ENCODE measurements at places on chromosomes 5 and 9. TPM values are rescaled to one million over a fixed set of nuclear protein-coding genes. Genes with fewer than 3 reads are reported as not detected.

Gene DBH
- 0.19 TPM for total RNA-seq

Gene GKAP1
- total RNA-seq, result 7.1 TPM

- DNase-seq, result no peak
Observed at GRCh38 chr5:135051399-135051798, 17.4 kb upstream of the PITX1 start.

DNA sequence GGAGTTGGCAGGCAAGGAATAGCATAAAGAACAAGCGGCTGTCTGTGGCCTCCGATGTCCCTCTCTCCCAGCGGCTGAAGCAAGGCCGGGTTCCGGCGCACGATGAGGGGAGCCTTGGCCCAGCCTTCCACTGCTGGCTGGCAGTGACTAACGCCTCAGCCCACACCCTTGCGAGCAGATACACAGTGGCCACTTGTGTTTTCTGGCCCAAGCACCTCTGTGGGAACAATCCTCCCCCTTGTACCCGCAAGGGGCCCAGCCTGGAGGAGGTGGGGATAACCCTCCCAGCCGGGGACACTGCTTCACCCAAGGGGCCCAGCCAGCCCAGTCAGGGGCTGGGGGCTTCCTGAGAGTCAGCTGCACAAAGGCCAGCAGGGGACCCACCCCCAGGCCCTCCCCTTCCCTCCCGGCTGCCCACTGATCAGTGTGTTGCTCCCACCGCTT, 23.2 kb downstream of the STK10 start:
- no peak for DNase-seq

DNA sequence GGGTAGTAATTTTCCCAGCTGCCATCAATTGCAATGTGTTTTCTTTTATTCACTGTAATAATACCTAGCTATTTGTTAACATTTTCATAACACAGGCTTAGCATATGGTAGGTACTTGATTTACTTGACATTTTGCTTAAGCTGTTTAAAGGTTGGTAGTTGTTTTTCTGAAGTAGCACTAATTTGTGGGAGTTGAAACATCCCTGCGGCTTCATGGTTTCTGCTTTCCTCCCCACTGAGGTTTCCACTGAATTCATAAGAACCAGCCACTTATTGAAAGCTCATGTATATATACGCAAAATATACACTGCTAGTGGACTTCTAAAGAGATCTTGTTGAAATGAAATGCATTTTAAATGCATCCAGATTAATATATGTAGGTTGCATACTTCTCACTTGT, 559.9 kb downstream of the TLE4 start:
- DNase-seq, result no peak

DNA sequence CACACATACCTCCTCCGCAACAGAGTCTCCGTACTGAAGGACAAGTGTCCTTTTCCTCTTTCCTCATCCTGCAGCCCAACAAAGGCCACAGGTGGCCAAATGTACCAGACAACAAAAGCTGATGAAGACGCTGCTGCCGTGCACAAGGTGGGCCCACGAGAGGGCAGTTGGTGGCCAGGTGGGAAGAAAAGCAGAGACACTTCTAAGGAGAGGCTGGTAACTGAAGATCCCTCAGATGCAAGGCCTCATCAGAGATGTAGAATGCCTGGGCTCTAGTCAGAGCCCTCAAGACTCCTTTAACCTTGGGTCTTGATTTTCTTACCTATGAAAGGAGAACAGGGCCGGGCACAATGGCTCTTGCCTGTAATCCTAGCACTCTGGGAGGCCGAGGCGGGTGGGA, 75.7 kb downstream of the NRG2 start:
- no peak for DNase-seq

- no peak for DNase-seq
Observed at GRCh38 chr9:133387680-133388079, 11.5 kb downstream of the STKLD1 start.

DNA sequence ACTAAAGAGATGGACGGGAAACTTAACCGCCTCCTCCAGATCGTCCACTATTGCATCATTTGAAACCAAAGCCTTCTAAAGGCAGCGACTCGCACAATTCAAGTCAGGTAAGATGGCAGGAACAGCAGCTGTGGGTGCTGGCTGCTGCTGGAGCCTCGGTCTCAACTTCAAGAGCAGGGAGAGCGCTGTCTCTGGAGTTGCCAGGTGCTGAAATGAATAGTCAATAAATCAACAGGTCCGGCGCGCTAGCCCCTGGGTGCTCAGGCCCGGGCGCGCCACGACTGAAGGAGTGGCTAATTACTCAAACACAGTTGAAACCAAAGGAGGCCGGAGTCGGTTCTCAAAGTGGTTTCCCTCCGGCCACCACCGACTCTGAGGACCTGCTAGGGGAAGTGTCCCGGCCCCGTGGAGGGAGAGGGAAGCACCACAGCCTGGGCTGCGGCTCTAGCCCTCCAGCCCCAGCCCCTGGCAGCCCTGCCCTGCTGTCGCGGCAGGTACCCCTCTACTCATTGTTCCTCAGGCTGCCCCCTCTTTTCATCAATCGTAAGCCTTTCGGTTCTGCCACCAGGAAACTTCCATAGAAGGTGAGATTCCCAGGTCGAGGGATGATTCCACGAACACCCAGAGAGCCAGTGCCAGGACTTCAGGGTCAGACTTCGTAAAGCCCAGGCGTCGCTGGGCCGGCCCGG, 804 bp downstream of the TTC39B start:
- DNase-seq, result peak; percentile 61

All from naive thymus-derived CD4-positive, alpha-beta T cell (primary cell).